Stimulated activated CD8-positive, alpha-beta memory T cell treated with anti-CD3 and anti-CD28 coated beads, Interleukin-15, amount 100 ng/mL, for 48 hours (primary cell): ENCODE measurements at places on chromosomes 6 and 20.
A peak's percentile ranks its signal among the peaks of the same experiment; 100 is the strongest.

DNA sequence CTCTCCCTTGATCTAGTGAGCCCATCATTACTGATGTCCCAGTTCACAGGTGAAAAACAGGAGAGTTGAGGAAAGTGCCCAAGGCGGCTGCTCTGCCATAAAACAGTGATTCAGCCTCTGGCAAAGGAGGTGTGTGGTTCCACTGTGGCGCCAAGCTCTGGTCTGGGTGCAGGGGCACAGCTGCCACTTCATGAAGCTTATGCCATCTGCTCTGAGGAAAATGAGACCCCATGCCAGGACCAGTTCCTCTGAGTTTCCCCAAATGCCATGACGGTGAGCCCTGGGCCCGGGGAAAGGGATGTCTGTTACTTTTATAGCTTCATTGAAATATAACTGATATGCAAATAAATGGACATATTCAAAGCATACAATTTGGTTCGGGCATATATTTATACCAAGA, 33.7 kb upstream of the ZBP1 start:
- no peak for DNase-seq

DNA sequence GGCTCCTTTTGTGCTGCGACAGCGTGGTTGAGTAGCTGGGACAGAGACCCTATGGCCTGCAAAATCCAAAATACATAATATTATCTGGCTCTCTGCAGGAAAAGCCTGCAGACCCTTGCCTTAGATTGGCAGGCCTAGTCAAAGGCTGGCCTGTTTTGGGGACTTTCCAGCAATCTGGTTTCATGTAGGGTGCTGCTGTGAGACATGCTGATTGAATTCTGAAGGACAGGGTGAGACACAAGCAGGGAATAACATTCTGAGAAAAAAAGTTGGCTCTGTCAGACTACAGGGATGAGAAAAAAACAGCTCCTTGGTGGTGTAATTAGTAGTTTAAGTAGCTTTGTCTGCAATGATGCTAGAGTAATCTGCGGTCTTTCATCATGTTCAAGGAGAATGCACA, 402.7 kb upstream of the AGPAT4 start:
- DNase-seq = no peak

GRCh38 chr6:131270534-131270933, 135.3 kb downstream of the AKAP7 start:
- no peak for DNase-seq

GRCh38 chr20:20207872-20208271, 155.5 kb downstream of the CFAP61 start:
- no peak for DNase-seq

- no peak for DNase-seq
Measured at GRCh38 chr6:163036160-163036645, 308.4 kb downstream of the PACRG start.

DNA sequence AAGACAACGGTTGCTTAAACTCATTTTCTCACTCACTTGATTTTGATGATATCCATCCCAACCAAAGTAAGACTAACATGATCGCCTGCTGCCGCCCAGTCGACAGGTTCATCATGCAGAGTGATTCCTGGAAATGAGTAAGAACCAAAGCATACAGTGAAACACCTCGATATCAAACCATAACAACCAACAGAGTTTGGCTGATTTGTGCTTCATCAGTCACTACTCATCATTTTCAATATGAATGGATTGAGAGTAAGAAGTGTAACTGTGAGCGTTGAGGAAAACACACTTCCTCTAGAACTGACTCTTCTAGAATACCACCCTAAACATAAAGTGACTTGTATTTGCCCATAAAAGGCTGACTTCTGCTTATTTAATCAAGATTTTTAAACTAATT, 29.2 kb upstream of the ALDH8A1 start:
- DNase-seq = peak; percentile 39

DNA sequence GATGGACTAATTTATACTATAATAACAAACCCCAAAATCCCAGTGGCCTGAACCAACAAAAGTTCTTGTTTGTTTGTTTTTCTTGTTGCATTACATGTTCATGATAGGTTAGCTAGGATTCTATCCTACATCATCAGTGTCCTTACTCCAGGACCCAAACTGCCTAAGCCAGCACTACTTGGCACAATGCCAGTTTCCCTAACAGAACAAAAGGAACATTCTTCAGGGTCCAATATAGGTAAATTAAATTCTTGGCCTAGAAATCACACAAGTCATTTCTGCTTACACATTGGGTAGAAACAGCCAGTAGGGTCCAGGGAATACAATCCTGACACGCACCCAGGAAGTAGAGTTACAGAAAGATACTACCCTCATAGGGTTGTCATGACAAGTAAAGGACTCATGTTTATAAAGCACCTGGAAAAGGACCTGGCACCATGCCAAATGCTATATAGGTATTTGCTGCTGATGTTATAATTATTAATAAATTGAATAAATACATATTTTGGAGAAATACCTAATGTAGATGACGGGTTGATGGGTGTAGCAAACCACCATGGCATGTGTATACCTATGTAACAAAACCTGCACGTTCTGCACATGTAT, 38.8 kb downstream of the RCAN2 start:
- DNase-seq = no peak

GRCh38 chr6:155791186-155791585, 335.5 kb upstream of the NOX3 start:
- no peak for DNase-seq

DNA sequence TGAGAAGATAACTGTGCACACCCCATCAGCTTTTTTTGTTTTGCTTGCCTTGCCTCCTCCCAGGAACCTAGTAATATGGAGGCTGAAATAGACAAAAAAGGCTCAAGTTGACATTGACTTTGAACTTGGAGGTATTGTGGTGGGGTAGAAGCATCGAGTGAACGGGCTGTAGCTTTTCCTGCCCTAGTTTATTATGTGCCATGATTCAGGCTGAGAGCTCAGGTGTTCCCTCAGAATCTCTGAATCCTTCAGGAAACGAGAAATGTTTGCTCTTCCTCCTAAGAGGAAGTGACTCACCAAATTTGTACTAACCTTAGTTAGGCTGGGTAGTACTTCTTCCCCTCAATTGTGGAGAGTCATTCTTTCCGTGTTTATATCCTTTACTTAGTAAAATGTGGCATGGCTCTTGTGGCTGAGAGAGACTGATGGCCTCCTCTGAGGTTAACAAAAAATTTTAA, 98.8 kb downstream of the SASH1 start:
- no peak for DNase-seq

DNA sequence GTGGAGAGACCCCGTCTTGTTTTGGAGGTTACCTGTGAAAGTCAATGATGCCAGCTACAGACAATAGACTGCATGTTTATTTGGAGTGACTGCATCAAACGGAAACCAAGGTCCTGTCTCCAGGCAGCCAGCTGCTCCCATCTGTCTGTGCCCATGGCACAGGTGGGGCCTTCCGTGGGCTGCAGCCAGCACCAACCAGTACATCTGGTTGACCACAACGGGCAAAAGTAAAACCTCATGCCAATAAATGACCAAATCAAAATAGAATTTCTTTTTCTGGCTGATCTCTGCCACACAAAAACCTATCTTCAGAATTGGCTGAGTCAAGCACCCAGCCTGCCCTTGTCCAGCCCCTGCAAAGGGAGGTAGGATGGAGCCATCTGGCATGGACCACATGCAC, 33.5 kb downstream of the DLL1 start:
- no peak for DNase-seq

DNA sequence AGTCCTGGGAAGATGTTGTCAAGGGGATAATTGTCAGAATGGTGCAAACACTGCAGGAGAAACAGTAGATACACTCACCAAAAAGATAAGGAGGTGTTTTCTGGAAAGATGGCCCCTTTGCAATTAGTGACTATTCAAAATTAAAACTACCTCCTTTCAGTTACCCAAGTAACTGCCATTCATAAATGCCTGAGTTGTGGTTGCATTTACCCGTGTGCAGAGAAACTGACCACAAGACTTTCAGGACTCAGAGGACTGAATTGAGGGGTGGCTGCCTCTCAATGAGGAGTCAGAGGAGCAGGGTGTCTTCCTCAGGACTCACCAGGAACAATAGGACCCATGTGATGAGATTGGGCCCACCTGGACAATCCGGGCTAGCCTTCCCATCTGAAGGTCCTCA, 39.0 kb downstream of the GCM1 start:
- no peak for DNase-seq

DNA sequence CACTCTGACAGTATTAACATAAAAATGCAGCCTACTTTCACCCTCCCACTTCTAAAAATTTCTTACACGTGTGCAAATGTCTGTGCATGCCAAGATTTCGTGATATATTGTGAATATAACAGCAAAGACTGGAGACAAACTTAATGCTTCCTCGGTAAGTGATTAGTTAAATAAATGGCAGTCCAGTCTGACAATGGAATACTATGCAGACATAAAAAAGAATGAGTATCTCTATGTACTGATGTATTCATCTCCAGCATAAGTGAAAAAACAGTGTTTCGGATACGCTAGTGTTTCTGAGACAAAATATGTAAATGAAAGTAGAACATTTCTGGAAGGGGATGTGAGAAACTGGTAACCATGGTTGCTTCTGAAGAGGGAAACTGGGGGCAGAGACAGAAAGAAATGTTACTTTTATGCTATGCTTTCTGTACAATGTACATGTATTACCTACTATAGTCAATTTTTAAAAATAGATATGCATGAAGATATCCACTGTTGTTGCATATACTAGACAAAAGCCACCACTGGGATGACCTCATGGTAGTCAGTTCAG, 7.0 kb downstream of the SLC22A23 start:
- DNase-seq = no peak

GRCh38 chr6:31187780-31188194, 17.3 kb upstream of the POU5F1 start:
- DNase-seq = no peak

DNA sequence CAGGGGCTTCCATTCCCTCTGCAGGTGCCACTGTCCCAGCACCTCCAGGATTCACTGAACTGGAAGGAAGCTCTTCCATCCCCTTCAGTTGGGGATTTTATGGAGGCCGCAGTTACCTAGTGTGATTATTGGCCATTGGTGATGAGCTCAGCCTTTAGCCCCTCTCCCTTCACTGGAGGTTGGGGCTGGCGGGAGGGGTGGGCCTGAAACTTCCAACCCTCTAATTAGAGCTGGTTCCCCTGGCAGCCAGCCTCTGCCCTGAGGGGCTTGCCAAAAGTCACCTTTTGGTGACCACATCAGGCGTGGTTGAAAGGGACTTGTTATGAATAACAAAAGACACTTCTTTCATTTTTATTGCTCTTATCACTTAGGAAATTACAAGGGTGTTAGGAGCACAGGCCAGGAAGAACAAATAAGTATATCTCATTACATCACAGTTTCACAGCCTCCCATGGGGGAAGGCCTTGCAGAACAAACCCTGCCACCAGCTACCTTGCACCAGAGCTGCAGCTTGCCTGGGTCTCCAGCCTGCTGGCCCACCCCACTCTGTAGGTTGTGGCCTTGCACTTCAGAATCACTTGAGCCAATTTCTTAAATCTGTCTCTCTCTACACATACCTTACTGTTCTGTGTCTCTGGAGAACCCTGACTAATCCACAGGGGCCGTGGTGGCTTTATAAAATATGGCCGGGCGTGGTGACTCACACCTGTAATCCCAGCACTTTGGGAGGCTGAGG, 5.0 kb downstream of the PYGB start:
- DNase-seq = no peak

DNA sequence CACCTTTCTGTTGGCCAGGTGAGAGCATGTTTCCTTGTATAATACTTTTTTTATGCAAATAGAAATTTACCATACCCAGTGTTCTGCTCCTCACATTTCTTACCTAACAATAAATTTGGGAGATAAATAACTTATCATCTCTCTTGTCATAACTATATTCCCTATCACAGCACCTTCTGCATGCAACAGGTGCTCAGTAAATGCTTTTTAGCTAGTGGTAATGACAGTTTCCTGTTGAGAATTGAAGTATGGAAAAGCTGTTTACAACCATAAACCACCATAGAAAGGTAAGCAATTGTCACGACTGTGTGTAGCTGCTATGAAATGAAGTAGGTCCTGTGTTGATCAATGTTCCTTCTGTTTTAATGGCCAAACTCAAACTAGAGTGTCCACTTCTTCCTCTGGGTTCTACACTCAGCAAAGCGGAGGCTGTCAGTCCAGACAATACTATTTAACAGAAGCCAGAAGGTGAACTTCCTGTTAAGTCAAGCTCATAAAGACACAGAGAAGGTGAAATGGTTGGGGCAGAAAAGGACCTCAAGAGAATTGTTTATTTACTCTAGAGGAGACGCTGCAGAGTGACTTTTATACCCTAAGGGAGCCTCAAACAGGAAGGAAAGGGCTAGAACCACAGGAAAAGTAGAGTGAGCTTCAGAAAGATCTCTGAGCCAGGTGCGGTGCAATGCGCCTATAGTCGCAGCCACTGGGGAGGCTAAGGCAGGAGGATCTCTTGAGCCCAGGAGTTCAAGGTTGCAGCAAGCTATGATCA, 84.0 kb upstream of the SLC22A16 start:
- no peak for DNase-seq

- DNase-seq = no peak
Measured at GRCh38 chr6:159615918-159616317, 77.1 kb downstream of the SOD2 start.

DNA sequence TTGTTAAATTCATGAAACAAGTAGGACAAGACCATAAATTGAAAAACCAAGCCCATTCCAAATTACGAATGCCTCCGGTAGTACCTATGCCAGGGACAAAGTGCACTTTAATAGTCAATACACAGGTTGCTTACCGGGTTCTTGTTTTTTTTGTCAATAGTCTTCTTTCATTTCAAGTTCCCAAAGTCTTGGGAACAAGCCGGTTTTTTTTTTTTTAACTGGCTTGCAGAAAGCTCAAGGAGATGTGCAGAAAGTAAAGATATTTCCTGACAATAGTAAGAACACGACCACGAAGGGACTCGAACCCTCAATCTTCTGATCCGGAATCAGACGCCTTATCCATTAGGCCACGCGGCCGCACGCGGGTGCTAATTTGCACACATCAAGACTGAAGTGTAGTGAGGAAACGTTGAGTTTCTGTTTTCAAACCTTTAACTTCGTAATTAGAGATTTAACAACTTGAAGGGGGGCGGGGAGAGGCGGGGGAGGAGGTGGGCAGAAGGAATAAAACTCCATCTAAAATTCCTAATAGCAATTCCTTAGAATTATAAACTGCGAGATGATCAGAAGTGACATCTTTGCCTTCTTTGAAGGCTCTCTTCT, 181.0 kb downstream of the TRIM27 start:
- no peak for DNase-seq

DNA sequence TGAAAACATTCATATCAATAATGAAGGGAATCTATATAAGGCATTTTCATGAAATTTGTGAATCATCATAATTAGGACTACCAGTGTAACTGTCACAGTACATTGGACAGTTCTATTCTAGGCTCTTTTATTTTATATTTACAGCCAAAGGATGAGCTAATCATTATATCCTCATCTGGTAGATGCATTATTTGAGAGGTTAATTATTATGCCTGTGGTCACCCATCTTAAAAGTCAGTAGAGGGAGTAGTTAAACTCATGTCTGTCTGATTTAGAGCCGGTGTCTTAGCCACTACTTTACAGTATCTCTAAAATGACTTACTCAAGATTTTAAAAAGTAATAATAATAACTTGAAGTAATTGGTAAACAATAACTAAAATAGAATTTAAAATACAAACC, 899.3 kb upstream of the MAP3K7 start:
- DNase-seq = no peak

GRCh38 chr6:11263291-11263775, 30.9 kb upstream of the NEDD9 start:
- DNase-seq = no peak
